A549 treated with dexamethasone at 1 μM for 4 hours (cell line): ENCODE measurements at places on chromosomes 7 and 10. TPM values are rescaled to one million over a fixed set of nuclear protein-coding genes. Genes with fewer than 3 reads are reported as not detected.

Gene ING3
- 4.6 to 5.9 TPM (median 5.0 TPM) in 5 replicates for total RNA-seq

Gene IFIT1B
- not detected in 5 replicates for total RNA-seq

Gene C7orf25
- 1.5 to 2.7 TPM (median 2.3 TPM) in 5 replicates for total RNA-seq

Gene FAM25C
- total RNA-seq: 0.57 to 4.1 TPM (median 2.0 TPM) in 4 of 5 replicates, not detected in the other

Gene EN2
- total RNA-seq: 0.61 to 1.1 TPM (median 0.90 TPM) in 5 replicates

Gene RAB19
- not detected in 5 replicates for total RNA-seq

Gene NUTM2D
- total RNA-seq: 0.97 to 1.7 TPM (median 1.4 TPM) in 5 replicates

Gene WDFY4
- 0.01 to 0.06 TPM (median 0.01 TPM) in 3 of 5 replicates, not detected in the others for total RNA-seq

Gene C10orf71
- not detected in 5 replicates for total RNA-seq
